ENCODE measurements at places on chromosomes 5 and 9.

GRCh38 chr5:3854188-3854821 lies 258.7 kb downstream of the IRX1 start:
- no peak for DNase-seq

GRCh38 chr5:133935667-133935940 lies 32.8 kb downstream of the C5orf15 start:
- no peak for DNase-seq

DNA sequence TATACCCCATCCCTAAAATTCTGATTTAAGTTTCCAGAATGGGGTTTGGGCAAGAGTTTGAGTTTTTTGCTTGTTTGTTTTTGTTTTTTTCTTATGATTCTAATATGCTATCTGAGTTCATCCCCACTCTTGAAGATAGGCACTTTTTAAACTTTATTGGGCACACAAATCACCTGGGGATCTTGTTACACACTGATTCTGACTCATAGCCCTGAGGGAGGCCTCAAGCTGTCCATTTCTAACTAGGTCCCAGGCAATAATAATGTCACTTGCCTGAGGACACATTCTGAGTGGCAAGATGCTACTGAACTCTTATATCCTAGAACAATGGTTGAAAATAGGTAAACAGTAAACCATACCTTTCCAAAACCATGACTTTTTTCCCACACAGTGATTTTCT lies 22.8 kb upstream of the ABLIM3 start:
- DNase-seq: no peak

- DNase-seq: no peak
Observed at GRCh38 chr5:55483885-55484284, 50.9 kb downstream of the PLPP1 start.

DNA sequence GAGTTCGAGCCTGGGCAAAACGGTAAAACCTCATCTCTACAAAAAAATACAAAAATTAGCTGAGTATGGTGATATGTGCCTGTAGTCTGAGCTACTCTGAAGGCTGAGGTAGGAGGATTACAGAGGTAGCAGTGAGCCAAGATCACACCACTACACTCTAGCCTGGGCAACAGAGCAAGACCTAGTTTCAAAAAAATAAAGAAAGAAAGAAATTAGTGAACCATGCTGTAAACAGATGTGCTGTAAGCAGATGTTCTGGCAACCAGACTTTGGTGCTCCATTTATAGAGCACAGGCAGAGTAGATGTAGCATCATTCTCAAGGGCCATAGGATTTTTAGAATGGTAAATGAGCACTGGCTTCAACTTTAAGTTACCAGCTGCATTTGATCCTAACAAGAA lies 115.4 kb downstream of the ST8SIA4 start:
- no peak for DNase-seq

GRCh38 chr9:108241384-108242073 lies 614.3 kb downstream of the ACTL7B start:
- DNase-seq: no peak

Measured in EL (cell line).